Fibroblast of upper back skin (primary cell): ENCODE measurements at places on chromosomes 4 and X.

DNA sequence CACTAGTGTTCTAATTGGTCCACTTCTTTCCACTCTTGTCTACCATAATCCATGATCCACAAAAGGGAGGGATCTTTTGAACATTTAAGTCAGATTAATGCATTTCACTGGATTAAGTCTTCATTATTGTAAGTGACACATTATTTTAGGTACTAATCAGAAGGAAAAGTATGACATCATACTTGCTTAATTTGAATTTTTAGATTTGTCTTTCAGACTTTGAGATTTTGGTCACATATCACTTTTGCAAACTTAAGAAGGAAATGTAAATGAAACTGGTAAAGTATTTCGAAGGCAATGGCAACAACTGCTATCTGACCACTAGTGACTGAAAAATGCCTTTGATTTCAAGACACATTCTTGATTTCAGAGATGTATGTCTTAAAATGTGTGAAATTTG, 5.2 kb downstream of the MMRN1 start:
- no peak for DNase-seq

DNA sequence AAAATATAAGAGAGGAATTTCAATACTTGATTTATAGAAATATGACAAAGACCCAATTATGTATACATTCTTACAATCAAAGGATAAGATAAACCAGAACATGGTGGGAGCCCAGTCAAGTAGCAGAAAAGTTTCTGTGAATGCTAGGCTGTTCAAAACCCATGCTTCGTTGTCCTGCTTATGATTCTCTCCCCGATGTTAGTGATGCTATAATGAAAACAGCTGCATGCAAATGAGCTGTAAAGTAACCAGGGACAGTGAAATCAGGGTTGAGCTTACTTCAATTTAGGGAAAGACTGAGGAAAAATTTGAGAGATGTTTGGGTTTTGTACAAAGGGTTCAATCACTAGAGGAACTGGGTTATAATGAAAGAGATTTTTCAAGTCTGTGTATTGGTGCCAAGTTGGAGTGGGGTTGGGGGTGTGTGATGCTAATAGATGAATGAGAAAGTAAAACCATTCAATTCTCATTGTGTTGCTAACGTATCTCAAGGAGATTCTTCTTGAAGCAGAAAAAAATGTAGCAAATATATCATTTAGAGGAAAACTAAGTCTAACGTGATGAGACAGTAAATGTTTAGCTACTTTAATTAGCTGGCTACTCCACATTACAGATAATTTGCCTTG, 59.3 kb upstream of the PPP1R2C start:
- no peak for DNase-seq

DNA sequence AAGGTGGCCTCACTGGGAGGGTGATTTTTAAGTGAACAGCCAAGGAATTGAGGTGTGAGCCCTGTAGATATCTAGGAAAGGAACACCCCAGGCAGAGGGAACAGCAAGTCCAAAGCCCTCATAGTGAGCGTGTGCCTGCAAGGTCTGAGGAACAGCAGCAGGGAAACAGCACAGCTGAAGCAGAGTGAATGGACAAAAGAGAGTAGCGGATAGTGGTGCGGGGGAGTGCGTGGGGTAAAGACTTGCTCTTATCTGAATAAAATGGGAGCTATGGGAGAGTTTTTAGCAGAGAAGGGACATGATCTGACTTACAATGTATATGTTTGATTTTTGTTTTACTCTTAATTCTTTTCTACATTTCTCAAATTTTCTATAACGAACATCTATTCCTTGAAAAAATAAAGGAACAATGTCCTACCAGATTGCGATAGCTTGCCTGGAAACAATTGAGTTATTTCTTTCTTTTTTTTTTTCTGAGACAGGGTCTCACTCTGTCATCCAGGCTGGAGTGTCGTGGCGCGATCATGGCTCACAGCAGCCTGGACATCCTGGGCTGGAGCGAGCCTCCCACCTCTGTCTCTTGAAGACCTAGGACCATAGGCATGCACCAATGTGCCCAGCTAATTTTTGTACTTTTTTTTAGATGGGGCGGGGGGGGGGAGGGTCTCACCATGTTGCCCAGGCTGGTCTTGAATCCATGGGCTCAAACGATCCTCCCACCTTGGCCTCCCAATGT, 19.5 kb upstream of the HADH start:
- no peak for DNase-seq

DNA sequence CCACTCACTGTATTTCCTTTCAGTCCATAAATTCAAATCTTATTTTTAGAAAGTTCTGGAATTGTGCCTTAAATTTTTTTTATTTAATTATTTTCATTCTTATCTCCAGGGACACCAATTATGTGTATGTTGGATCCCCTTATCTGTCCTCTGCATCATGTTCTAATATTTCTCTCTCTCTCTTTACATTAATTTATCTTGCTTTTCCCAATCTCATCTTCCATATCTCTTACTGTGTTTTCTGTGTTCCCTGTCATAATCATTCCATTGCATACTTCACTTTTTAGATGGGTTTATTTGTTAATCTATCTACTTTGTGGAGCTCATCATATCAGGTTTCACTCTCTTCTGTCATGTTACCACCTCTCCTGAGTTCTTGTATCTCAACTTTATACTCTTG, 37.4 kb downstream of the PPP2R2C start:
- no peak for DNase-seq

GRCh38 chr4:107988763-107989035, 990 bp upstream of the HADH start:
- DNase-seq = no peak

GRCh38 chr4:125992891-125993290, 678.1 kb downstream of the FAT4 start:
- DNase-seq = peak; percentile 39

DNA sequence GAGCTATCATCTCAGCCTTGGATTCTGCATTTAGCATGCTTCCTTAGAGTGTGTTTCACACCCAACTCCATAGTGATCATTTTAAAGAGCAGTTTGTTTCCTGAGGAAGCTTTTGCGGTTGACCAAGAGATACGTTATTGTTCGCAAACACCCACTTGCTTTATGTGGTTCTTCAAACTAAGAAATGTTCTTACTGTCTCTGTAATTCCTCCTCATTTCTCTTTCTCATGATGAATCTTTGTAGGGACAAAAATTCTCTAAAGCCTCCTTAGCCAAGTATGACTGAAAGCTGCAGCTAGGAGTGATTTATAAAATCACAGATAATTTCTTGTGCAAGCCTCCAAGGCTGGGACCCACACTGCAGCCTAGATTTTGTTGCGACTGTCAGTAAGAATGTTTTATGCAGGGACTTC, 10.0 kb downstream of the TNIP3 start:
- no peak for DNase-seq

GRCh38 chrX:34350561-34351335, 218.6 kb upstream of the FAM47A start:
- DNase-seq = no peak

GRCh38 chr4:88533937-88534750, 10.6 kb upstream of the PYURF start:
- peak; percentile 93 for DNase-seq

- DNase-seq = peak; percentile 68
Observed at GRCh38 chr4:159016593-159017024, 86.3 kb upstream of the RAPGEF2 start.

DNA sequence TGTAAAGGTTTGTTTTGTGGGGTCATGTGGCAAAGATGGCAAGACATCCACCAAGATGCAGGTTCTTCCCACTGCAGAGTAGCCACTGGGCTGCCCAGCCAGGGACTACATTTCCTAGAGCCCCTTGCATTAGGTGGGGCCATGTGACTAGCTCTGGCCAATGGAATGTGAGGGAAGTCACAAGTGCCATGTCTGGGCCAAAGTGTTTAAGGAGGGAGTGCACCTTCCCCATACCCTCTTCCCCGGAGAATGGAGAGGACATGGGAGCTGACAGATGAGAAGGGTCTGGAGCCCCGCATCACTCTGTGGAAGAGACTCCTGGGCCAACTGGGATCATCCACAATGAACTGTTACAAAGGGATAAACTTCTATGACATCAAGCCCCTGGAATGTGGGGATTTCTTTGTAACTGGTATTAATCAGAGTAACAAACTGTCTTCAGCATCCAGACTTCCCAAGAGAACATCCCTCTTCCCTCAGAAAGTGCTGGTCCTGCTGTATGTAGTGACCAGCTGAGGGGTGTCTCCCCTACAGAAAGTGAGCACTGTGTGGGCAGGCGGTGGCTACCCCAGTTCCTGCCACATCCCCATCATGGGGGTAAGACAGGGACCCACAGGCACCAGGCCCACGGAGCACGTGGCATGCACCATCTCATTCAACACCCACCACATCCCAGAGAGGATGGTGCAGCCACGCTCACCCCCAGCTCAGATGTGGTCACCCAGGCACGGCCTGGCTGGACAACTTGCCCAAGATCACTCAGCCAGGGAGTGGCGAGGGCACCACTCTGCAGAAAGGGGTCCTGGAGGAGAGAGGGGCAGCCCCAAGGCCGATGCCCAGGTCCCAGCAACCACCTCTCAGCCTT, 10.9 kb downstream of the PPP2R2C start:
- DNase-seq = peak; percentile 1

GRCh38 chr4:47788126-47788525, 49.7 kb downstream of the CORIN start:
- DNase-seq = no peak

GRCh38 chr4:6229095-6229494, 28.7 kb upstream of the JAKMIP1 start:
- DNase-seq = no peak

DNA sequence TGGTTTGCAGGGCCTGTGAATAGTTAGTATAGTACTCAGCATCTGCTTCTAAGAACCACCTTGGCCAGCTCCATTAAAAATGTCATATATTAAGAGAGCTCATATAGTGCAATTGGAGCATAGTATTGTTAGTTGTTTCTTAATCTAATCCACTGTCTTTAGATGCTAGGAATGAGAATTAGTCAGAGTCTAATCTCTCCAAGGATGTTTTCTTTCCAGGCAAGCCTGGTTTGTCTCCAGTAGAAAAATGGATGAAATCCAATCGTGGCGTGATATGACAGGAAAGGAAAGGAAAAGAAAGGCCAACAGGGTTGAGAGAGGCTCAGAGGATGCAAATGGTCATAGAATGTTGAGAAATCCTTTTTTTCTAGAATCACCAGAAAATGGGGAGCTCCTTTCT, 15.0 kb upstream of the TMEM164 start:
- DNase-seq = no peak

GRCh38 chrX:115940888-115941332, 229.6 kb upstream of the AGTR2 start:
- DNase-seq = no peak

- DNase-seq = peak; percentile 23
Observed at GRCh38 chrX:84046403-84046984, 141.5 kb downstream of the RPS6KA6 start.
